Umbilical cord (tissue), 2 donors: ENCODE measurements at places on chromosomes 3 and 15.

- DNase-seq = no peak
Measured at GRCh38 chr3:65659396-65659795, 379.3 kb downstream of the MAGI1 start.

DNA sequence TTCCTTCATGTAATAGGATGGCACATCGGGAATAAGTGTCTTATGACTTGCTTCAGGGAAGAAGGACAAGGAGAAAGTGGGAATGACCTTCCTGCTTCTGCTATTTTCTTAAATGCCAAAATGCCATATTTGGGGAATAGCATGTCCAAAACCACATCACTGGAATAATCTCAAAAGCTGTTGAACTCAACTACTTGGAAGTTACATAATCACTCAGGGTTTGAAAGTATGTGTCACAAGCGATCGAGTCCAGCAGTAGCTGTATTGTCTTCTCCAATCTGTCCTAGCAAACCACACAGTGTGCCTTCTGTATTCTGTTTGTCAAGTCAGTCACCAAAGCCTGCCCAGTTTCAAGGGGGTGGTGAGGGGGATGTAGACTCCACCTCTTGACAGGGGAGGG is 58.3 kb upstream of the GADL1 start:
- no peak for DNase-seq

- DNase-seq = no peak
Measured at GRCh38 chr15:85759376-85759775, 35.3 kb downstream of the KLHL25 start.

- DNase-seq = no peak
Measured at GRCh38 chr3:143036557-143036956, 35.2 kb downstream of the U2SURP start.

GRCh38 chr3:13289771-13290285 is 130.3 kb downstream of the NUP210 start:
- DNase-seq = no peak

DNA sequence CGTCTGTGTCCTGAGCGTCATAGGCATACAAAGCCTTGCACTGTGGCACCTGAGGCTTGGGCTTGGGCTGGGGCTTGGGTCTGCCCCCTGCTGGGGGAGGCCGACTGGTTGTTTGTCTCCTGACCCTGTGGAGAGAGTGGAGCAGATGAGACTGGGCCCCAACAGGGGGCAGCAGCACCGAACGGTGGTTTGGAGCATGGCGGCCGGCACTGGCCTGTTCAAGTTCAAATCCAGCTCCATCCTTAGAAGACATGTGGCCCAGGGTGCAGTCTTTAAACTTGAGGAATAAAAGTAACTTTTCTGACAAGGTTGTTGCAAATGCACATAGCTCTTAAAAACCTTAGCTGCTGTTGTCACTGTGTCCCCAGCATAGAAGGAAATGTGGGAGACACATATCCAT is 33.3 kb downstream of the CCNB2 start:
- DNase-seq = no peak

DNA sequence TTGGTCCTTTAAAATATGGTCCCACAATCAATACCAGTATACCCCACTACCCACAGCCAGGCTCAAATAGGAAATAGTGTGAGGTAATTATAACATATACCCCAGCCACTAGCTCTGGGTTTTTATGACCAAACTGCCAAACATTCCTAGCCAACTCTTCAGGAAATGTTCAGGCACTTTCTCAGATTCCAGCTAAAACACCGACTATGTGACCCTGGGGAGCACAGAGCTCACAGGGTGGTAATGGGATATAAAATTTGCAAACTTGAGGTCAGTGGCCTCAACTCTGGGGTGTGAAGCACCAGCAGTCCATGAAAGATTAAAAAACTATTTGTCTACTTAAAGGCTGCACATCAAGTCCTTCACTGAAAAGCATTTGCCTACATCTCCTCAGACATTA is 12.9 kb downstream of the FBN1 start:
- DNase-seq = no peak

DNA sequence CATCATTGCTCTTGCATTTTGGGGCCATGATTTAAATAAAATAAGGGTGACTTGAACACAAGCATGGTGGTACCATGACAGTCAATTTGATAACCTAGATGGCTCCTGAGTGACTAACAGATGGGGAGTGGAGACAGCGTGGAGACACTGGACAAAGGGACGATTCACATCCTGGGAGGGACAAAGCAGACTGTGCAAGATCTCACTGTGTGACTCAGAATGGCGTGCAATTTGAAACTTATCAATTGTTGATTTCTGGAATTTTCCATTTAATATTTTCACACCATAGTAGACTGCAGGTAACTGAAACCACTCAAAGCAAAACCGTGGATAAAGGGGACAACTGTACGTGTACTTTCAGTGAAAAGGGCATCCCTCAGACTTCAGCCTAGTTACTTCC is 25.5 kb downstream of the MCCC1 start:
- no peak for DNase-seq

DNA sequence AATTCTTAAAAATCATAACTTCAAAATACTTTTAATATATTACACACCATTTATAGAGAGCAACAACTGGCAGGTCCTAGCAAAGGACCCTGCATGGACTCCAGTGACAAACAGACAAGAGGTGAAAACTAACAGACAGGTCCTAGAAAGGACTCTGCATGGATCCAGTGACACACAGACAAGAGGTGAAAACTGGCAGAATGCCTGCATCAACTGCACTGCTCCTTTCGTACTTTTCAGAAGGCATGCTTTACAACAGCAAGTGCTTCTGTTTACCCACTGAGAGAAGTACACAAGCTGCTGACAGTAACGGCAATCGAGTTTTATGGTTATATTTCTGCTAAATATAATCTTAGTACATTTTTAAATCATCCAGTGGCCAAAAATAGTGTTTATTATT is 24.3 kb upstream of the GP5 start:
- DNase-seq = no peak

DNA sequence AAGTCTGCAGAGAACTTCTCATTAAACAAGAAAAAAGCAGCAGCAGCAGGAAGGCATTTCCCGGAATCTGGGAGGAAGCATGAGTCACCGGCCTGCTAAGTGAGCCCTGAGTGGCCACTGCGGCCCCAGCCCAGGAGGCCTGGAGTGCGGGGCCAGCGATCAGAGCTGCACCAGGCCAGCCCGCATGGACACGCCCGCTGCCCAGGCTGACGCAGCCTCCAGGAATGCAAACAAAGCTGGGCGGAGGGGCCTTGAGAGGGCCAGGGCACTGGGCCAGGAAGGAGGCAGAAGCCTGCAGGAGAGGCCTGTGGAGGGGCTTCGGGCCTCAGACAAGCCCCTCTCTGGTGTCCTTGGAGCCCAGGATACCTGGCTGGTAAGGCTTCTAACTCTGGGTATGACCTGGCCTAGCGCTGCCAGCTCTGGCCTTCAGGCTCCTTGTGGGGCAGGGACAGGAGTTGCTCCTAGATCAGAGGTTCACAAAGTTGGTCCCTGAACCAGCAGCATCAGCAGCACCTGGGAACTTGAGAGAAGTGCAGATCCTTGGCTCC is 101.2 kb downstream of the SMAD6 start:
- peak; percentile 97 for DNase-seq

DNA sequence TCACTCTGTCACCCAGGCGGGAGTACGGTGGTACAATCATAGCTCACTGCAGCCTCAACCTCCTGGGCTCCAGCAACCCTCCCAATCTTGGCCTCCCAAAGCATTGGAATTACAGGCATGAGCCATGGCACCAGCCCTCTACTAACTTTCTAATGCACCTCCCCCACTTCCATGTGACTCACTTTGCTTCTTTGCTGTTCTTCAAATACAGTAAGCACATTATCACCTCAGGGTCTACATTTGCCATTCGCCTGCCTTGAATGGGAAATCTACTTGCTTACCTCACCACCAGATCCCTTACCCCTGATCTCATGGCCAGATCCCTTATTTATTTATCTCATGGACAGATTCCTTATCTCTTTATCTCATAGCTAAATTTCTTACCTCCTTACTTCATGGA is 235.3 kb downstream of the KCNMB2 start:
- no peak for DNase-seq

GRCh38 chr3:131705099-131705498 is 202.3 kb upstream of the MRPL3 start:
- no peak for DNase-seq

DNA sequence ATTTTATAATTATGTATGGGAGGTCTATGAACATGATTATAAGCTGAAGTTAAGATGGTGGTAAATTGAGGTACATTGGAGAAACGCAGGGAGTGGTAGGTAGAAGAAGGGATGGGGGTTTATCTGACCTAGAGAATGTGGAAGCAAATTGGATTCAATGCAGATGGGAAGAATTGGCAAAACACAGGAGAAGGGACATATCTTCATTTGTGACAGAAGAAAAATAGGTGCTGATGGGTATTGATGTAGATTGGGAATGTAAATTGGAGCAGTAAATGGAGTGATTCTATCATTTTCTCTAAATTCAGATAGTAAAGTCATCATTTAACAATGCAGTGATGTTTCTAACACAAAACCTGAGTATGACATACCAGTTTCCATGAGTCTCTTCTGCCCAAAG is 39.7 kb upstream of the AADAC start:
- DNase-seq = no peak

- DNase-seq = no peak
Measured at GRCh38 chr15:48473667-48474066, 142.4 kb downstream of the DUT start.

DNA sequence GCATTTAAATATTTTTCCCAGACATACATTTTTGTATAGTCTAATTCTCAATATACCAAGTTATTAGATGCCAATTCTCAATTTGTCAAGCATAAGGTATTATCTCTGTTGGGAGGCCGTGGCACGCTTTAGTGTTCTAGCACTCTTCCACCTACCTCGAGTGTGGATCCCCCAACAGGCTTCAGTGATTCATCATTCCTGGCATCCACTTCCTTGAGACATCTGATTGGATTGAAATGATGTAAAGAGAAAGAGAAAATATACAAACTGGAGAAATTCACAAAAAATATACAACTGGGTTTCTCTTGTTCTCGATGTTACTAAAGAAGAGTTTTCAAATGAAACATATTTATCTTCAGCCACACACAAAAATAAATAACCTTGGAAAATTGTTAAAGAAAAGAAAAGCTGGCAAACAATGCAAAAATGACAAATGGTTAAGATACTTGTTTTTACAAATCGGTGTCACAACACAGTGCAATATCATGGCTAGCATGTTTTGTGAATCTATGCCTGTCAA is 218.0 kb upstream of the CDIN1 start:
- no peak for DNase-seq

GRCh38 chr3:170277833-170278580 is 55.8 kb downstream of the PRKCI start:
- DNase-seq = no peak

DNA sequence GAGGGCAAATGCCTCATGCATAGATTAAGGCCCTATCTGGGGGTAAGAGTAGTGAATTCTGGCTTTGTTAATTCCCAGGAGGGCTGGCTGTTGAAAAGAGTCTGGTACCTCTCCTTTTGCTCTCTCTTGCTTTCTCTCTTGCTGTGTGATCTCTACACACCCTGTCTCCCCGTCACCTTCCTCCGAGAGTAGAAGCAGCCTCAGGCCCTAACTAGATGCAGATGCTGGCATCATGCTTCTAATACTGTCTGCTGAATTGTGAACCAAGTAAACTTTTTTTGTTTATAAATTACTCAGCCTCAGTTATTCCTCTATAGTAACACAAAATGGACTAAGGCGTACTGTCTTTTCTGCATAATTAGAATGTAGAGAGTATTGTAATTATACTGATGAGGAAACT is 908.1 kb downstream of the DIPK2A start:
- no peak for DNase-seq

GRCh38 chr15:85748729-85749128 is 46.0 kb downstream of the KLHL25 start:
- no peak for DNase-seq

DNA sequence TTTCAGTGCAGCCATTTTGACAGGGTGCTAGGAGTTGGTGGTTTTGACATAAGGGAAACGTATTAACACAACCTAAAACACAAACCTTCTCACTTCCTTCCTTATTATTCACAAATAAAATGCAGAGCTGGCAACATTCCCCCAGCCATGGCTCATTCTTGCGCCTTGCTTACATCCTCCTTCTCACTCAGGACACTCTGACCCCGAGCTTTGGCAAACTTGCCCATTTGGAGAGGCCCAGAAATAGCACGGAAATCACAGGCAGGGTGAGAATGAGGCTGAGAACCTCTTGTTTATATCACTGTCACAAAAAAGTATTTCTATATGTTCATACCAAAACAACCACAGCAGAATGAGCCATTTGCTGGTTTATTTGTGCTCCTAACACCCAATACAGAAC is 244.3 kb downstream of the NTRK3 start:
- peak; percentile 8 for DNase-seq

DNA sequence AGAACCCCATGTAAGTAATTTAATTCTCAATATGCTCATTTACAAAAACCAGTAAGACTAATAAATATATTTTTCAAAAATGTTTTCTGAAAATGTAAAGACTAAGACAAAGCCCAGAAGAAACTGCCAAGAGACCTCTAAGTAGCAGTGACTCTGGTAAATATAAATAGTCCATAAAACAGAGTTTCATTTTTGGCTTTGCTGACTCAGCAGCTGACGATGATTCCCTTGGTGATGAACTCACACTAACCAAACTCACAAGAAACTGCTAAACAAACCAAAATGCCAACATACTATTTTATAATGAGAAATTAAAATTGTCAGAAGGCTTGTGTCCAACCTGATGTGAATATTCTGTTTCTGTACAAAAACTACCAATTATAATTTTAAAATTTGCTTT is 31.5 kb upstream of the IMPG2 start:
- DNase-seq = no peak

DNA sequence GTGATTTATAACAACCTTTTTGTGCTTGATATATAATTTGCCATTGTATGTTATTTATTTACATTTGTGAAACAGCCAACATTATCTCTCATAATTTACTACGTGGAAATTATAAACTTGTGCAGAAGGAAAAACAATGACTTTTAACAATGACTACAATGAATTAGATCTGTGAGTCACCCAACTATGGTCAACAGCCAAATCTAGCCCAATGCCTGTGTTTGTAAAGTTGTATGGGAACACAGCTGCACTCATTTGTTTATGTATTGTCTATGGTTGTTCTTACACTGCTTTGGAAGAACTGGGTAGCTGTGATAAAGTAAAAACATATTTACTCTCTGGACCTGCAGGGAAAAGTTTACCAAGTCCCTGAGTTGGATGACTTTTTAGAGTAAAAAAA is 110.4 kb downstream of the OTOL1 start:
- no peak for DNase-seq
